ENCODE measurements at places on chromosomes 12 and 14.

GRCh38 chr12:19915392-19916195, 452.7 kb upstream of the PDE3A start:
- peak; percentile 60 for DNase-seq

DNA sequence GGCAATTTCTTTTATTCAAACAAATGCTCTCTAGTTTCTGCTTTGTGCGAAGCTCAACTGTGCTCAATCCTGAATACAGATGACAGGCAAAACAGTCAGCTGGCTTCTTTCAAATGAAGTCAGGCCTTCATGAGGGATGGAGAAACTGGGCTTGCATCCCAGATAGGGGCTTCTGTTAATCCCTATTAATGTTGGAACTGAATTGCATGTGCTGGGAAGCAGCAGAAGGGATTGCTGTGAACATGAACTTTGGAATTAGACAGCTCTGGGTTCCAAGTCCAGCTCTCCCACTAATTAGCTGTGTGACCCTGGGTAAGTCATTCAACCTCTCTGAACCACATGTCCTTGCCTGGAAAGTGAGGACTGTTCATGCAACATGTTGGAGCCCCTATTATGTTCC, 21.1 kb upstream of the CORO1C start:
- no peak for DNase-seq

DNA sequence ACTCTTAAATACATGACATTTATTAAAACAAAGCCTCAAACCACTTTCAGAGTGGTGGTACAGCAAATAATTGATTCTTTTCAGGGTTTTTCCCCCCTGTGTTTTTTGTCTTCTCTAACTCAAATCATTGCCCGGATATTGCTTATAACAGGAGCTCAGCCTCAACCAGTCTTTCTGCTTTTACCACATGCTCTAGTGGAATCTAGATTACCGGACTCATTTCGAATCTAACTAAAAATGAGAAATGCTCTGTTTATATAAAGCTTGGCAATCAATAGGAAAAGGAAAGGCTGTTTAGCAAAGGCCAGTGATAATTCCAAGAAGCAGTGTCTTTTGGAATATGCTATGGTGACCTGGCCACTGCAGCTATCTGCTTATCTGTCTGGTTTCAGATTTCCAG, 161.5 kb downstream of the ETV6 start:
- DNase-seq = no peak

DNA sequence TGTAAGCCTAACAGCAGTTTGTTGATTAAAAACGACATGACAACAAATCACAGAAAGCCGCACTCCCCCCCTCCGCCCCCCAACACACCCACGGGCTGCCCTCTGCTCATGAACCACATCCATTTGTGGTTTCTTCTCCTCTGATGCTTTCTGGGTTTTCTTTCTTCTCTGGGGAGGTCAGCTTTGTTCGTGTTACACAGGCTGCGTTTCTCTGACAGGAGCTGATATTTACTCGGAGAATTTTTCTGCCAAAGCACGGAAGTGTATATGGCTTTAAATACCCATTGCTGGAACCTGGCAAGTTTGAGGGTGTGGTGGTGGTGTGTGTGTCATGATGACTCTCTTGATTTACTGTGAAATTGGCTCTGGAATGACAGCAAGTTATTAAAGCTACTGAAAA, 883.7 kb upstream of the TMEM132C start:
- no peak for DNase-seq

- no peak for DNase-seq
These were observed 149.5 kb downstream of the STXBP6 start for GRCh38 chr14:24900269-24901100.

DNA sequence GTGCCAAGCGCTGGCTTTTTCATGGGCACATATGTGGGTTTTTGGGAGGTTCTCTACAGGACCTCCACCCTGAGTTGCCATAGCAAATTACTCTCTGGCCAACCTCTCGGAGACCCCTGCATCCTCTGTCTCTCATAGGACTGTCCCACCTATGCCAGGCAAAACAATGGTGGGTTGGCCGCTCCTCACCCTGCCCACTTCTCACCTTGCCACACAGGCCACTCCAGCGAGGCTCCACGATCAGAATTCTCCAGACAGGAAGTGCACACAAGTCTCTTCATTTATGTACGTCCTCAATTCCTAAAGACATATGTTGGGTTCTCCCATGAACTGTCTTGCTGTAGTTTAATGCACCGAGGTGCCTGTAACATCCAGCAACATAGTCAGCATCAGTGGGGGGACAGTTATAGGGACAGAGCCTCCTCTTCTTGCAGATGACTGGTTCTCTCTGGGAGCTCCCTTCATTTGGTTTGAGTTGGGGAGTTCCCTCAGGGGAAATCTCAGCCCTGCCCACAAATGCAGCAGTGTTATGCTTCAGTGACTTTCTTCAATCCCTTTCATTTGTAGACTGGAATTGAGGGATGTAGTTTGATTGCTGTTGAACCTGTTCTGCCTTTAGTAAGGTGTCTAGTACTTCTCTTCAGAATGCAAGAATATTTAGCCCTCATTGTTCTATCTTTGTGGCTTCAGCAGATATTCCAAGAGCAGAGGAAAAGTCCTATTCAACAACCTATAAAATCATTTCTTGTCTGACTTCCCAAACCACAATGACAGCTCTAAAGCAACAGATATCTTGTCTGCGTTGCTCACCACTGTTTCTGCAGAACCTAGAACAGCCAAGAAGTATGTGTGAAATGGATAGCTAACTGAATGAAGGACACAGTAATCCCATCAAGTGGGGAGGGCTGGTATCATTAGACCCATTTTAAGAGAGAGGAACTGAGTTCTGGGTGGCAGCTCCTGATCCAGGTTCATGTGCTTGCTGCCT, 2.8 kb upstream of the LTBP2 start:
- DNase-seq = no peak

- no peak for DNase-seq
These were observed 24.8 kb downstream of the IL26 start for GRCh38 chr12:68200854-68201253.

- no peak for DNase-seq
These were observed 264.9 kb downstream of the NAV3 start for GRCh38 chr12:78095623-78096022.

GRCh38 chr14:34665785-34666435, 36.0 kb upstream of the SNX6 start:
- no peak for DNase-seq

- DNase-seq = no peak
These were observed 44.9 kb downstream of the ADCK1 start for GRCh38 chr14:77844802-77845201.

DNA sequence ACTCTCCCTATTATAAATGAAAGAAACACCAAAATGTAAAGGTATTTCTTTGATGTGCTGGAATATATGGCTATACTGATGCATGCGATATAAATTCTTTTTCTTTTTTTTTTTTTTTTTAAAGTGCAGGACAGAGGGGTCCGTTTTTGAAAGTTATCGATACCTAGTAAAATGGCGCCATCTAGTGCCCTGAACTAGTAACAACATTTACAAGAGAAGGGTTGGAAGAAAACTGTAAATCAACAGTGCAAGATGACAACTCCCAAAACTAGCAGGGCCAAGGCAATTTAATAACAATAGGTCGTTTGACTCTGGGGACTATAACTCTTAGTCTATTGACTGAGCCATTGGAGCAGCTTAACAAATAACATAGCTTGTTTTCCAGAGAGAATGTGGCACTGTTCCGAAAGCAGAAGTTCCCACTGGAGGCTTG, 137.7 kb downstream of the SPTSSA start:
- peak; percentile 24 for DNase-seq

DNA sequence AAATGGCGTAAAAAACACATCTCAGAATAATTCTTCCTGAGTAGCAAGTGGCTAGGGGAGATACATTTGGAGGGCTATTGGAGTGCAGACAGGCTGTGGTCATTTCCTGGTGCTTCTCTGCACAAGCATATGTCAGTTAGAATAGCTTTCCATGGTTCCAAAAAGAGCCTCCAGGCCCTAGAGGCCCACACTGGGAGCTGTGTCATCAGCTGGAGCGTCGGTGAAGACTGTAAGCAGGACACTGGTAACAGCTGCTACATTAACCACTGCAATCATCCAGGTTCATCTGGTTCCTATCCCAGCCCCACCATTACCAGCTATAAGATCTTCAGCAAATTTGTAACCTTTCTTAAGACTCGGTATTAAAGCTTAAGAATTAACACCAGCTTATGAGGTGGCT, 31.7 kb upstream of the APPL2 start:
- no peak for DNase-seq

GRCh38 chr14:51957950-51958349, 31.4 kb upstream of the RTRAF start:
- no peak for DNase-seq

- DNase-seq = no peak
These were observed 96.9 kb upstream of the TMPO start for GRCh38 chr12:98418357-98419075.

DNA sequence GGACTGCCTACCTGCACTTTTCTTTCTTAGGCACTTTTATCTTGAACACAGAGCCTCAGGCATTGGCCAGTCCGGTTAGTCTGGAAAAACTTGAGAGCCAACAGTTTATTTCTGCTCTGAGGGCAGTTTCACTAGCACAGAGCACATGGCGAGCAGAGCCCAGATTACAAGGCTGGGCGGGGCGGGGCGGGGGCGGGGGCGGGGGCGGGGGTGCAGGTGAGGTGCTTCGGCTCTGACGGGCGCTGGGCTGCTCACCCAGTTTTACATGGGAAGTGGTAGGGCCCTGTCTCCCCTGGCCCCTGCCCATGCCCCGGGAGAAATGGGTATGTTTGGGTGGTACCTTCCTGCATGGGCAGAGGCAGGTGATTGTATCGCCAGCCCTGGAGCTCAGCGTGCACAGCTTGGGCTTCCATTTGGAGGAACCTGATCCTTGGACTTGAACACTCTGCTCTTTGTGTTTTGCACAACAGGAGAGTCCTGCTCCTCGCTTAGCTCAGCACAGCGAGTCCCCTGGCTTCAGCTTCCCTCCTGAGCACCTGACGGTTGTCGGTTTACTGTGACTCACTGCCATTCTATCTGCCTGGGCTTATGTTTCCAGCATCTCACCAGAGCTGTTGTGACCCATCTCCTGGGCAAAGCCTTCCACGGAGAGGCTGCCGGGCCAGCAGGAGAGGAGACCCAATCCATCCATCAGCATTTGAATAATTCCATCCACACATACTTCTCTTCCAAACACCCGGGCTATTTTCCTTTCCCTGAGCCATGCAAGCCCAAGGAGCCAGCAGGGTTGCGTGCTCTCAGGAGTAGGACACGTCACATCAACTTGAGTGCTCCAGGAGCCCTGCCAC, 108.5 kb downstream of the ARF6 start:
- no peak for DNase-seq

- no peak for DNase-seq
These were observed 77.4 kb downstream of the BBS10 start for GRCh38 chr12:76270657-76271358.

GRCh38 chr12:75585330-75585729, 73.9 kb upstream of the KRR1 start:
- DNase-seq = no peak

DNA sequence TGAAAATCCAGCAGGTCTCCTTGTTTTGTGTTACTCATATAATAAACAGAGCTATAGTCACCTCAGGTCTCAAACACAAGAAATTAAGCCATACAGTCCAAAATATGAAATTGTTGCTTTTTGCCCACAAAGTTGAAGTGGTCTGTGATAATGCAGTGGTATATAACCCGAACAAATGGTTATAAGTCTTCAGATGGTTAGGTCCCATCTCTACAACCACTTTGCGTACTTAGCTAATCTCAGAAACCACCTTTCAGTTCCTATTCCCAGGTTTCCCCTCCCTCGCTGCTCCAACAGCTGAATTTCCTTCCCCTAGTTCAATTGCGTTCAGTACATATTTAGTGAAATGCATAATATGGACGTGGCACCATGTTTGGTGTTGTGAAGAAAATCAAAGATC, 3.3 kb upstream of the KCNA5 start:
- DNase-seq = no peak

DNA sequence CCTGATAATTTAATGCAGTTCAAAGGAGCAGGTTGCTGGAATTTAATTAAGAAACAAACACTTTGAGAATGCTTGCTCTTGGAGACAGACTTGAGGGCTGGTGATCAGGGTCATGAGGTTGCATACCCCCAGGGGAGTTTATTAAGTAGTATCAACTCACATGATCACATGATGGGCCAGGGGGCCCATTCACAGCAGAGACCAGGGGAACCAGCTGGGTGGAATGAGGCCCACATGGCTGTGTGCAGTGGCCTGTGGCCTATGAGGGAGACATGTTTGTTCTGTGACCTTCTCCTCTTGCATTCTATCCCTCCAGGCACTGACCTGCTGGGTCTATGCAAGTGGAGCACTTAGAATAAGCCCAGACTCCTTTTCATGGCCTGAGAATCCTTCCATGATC, 266.6 kb upstream of the PWP1 start:
- DNase-seq = no peak

DNA sequence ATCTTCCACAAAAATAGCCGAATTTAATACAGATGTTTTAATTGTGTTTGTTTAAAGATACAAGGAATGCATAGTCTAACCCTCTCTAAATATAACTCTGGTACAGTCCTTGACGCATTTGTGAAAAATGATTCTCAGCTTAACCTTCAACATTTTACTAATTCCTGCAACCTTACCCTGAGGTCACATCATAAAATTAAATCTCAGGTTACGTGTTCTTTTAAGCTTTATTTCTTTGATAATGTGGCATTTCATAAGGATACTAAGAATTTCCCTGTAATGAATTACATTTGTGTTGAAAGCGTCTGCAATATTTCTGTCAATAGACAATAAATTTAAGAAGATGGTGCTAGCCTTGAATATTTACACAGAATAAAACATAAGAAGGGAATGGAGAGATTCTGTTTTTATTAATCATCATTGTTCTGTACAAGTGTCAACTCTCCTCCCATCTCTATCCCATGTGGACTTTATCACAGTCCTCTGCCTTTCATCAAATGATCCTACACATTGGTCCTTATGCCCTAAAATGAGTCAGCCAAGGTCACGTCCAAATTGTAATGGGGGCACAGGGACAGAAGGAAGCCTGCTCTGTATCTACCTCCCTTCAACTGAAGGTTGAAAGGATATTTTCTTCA, 769.3 kb upstream of the FLRT2 start:
- no peak for DNase-seq

- peak; percentile 43 for DNase-seq
These were observed 142.1 kb downstream of the TSPAN9 start for GRCh38 chr12:3219233-3219632.

GRCh38 chr14:68146818-68147217, 327.2 kb downstream of the RAD51B start:
- DNase-seq = no peak

DNA sequence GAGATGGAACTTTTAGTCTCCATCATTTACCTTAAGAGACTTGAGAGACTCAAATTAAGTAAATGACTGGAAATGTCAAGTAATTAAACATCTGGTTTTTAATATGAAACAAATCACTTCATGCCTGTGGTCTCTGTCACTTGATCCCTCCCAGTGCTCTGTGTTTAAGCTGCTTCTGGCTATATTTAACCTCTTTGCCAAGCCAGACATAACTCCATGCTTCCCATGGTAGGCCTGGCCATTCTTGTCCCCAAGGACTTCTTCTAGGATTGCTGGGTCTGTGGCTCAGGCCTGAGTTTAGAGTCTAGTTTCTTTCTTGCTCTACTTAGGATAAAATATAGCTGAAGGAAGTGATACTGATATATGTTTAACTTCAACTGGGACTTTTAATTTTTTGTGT, 1013.6 kb downstream of the FLRT2 start:
- no peak for DNase-seq

- no peak for DNase-seq
These were observed 224.4 kb downstream of the KSR2 start for GRCh38 chr12:117744418-117744817.

GRCh38 chr12:40351976-40352375, 127.2 kb downstream of the LRRK2 start:
- no peak for DNase-seq

GRCh38 chr12:27105746-27106536, 23.6 kb upstream of the C12orf71 start:
- DNase-seq = no peak

- DNase-seq = no peak
These were observed 520.0 kb upstream of the CCDC196 start for GRCh38 chr14:65966188-65966587.
